ENCODE measurements at places on chromosomes 16 and 17.

GRCh38 chr17:40328386-40328766, 19.4 kb downstream of the RARA start:
- DNase-seq, result no peak

DNA sequence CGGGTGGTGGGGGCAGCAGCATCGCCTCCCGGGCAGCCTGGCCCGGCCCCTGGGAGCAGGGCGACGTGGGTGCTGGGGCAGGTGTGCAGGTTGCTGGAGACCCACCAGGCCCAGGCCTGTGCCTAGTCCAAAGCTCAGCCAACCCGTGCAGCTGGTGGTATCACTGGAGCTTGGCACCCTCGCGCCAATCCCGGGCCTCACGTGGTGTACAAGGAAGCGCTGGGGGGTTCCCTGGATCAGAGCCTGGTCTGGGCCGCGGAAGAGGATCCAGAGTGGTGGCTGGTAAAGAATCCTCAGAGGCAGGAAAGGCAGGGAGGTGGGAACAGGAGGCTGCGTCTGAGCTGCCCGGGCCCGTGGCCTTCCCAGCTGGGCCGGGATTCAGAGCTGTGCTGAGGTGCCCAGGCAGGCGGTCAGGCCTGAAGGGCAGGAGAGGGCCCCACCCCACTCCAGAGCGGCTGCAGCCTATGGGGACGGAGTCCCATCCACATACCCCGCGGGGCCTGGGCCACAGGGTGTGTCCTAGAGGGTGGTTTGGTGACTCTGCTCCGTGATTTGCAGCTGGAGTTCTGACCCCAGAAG, 36.2 kb downstream of the ZFPM1 start:
- DNase-seq, result no peak

GRCh38 chr16:8720080-8720966, 45.9 kb downstream of the ABAT start:
- no peak for DNase-seq

DNA sequence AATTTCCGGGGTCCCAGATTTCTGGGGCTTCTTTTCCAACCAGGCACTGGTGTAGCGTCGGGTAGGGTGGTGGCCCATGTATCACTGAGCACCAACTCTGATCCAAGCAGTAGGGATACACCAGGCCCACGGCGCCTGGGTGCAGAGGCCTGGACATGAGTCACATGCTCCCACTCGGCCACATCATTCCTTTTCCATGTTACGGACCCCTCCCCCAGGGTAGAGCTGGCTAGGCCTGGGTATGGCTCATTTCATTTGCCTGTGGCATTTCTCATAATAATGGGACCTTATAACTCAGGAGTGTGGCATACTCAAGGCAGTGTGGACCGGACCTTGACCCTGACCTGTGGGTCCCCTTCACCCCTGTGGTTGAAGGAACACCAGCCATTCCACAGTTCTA, 18.0 kb upstream of the NDRG4 start:
- DNase-seq, result no peak

DNA sequence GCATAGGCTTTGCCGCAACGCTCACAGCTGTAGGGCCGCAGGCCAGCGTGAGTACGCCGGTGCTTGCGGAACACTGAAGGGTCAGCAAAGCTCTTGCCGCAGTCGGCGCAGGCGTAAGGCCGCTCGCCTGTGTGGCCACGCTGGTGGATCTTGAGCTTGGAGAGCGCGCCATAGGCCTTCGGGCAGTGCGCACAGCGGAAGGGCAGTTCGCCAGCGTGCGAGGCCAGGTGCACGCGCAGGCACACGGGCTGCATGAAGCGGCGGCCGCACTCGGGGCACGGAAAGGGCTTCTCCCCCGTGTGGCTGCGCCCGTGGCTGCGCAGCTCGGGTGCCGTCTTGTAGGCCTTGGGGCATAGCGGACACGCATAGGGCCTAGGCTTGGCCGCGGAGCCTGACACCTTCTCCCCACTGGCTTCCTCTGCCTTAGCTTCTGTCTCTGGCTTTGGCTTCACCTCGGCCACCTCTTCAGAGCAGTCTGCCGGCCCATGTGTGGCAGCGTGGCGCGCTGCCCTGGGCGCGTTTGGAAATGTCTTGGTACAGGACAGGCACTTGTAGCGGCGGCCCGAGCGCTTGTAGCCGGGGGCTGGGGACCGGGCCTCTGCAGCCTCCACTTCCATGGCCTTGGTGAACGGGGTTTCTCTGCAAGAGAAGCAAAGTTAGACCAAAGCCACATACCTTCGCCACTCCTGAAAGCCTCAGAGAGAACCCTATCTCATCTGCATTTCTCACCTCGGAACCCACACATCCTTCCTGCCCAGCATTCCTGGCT, 10.0 kb downstream of the ZNF668 start:
- DNase-seq, result no peak

DNA sequence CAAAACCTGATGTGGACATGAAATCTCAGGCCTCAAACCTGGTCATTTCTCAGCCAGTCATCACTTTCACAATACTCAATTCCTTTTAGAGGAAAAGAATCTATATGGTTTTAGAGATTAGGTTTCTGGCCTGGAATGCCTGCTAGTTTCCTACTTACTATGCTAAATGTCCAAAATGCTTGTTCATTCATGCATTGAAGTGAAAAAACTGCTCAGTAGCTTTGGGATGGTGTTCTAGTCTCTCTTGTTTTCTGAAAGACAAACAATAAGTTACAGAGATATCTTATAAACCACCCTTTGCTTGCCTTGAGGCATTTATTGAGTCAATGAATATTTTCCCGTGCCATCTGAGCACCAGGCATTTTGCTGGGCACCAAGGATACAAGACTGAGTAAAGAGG, 1146.5 kb upstream of the GOT2 start:
- DNase-seq, result no peak

- no peak for DNase-seq
Observed at GRCh38 chr17:28057731-28058246, 15.3 kb downstream of the NLK start.

DNA sequence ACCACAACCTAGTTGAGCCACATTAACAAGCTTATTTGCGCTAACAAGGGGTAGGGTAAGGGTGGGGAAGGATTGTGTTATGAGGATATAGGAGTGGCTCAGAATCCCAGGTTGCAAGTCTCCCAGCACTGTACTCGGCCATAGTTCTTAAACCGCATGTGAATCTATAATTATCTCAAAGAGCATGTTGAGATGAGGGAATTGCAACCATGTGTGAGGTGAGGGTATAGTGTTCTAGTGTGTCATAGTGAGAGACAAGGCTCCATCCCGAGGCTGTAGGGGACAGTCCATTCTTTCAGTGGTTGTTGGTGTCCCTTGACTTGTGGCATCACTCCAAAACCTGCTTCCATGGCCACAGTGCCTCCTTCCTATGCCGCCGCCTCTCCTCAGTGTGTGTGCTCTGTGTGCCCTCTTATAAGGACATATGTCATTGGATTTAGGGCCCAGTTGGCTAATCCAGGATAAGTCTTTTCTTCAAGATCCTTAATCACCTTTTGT, 22.7 kb upstream of the ATP5MC1 start:
- no peak for DNase-seq

DNA sequence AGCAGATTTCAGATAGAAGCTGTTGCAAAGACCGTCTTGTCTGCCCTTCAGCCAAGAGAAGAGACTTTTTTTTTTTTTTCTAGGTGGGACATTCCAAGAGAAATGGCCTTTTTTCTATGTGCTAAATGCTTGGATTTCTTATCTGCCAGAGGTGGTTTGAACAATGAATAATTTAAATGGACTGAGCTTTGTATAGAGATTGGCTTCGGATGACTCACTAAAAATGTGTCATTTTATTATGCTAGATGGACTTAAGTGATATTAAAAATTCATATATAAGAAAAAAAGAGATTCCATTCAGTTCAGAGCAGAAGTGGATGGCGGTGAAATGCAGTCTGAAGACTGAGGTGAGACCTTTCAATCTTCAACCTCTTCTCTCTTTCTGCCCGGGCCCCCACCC, 58.4 kb downstream of the MEAK7 start:
- DNase-seq, result no peak

DNA sequence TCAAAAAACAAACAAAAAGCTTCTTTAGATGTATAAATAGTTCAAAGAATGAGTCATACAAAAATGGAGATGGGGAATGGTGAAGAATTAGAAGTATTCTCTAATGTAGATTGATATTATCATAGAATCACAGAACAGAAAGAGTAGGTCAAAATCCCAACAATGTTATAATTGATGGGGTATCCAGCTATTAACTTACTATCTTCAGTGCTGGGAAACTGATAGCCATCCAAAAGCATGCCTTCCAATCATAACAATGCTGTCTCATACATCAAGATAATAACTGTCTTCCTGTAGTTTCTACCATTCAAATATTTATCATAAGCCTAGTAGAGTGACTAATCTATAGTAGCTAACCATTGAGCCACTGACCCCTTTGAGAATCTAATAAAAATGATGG, 26.7 kb upstream of the GNAO1 start:
- no peak for DNase-seq

GRCh38 chr16:82716361-82716855, 89.6 kb downstream of the CDH13 start:
- no peak for DNase-seq

GRCh38 chr17:48795444-48796162, 21.4 kb downstream of the TTLL6 start:
- DNase-seq, result no peak

- DNase-seq, result no peak
Observed at GRCh38 chr17:71934520-71934919, 186.3 kb upstream of the SOX9 start.

DNA sequence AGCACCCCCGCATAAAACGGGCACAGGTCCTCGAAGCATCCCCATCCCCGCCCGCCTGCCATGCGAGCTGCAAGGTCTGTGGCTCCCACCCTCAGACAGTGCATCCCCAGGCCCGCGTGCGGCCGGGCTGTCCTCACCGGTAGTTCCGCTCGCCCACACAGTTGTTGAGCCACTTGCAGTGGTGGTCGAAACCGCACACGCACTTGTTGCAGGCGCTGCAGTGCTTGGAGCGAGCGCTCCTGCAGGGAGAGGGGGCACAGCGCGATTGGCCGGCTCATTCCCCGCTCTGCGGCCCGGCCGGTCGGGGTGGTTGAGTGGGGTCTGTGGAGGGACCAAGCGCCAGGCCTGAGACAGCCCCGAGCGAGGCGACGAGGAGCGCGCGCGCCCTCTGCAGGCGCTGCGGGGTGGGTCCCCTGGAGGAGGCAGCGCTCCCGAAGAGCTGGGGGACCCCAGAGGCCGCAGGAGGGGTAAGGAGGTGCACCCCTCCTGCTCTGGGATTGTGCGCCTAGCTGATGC, 6.0 kb upstream of the TPPP3 start:
- no peak for DNase-seq

DNA sequence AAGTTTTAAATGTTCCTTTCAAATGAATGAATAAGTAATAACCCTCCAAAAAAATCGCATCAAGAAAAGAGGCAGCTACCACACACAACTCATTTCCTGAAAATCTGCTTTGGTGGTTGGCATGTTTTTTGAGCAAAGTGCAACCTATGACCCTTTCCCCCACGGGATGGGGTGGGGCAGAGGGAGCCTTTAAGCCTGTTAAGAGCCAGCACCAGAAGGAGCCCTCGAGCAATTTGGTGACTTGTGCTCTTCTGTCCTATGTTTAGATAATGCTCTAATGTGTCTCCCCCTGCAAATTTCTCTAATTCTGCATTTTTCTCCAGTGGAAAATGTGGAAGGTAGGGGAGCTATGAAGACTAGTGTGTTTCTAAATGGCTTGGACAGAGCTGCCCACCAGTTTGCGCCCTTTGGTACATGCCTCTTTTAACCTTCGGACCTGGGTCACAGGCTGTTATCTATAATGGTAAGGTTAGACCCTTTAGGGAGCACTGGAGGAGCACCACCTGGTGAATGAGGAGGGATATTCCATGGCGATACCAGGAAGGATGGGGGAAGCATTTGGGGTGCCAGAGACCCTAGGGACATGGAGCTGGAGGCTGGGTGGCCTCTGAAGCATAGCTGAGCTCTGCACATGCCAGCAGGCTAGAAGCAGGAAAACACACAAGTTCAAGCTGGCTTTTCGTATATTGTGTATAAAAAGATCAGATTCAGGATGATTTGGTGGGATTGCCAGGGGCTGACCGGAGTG, 1.6 kb downstream of the PYCARD start:
- DNase-seq, result no peak

- DNase-seq, result no peak
Observed at GRCh38 chr16:12176051-12176450, 199.5 kb downstream of the SNX29 start.

DNA sequence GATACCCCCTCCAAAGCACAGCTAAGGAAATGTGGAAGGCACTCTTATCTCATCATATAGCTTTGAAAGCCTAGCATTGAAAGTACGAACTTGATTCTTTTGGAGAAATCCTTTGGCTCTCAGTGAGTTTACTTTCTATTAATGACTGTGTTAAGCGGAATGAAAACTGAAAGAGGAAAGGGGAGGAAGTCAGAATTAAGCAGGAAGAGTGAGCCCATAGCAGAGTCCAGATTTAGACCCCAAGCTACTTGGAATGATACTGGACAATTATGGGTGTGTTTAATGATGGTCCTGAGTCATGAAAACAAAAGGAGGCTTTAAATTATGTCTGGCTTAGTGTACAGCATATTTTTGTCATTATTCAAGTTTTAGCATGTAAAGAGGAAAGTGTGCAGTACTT, 42.2 kb downstream of the TENT4B start:
- no peak for DNase-seq

- no peak for DNase-seq
Observed at GRCh38 chr17:15351925-15352324, 10.5 kb upstream of the TEKT3 start.

DNA sequence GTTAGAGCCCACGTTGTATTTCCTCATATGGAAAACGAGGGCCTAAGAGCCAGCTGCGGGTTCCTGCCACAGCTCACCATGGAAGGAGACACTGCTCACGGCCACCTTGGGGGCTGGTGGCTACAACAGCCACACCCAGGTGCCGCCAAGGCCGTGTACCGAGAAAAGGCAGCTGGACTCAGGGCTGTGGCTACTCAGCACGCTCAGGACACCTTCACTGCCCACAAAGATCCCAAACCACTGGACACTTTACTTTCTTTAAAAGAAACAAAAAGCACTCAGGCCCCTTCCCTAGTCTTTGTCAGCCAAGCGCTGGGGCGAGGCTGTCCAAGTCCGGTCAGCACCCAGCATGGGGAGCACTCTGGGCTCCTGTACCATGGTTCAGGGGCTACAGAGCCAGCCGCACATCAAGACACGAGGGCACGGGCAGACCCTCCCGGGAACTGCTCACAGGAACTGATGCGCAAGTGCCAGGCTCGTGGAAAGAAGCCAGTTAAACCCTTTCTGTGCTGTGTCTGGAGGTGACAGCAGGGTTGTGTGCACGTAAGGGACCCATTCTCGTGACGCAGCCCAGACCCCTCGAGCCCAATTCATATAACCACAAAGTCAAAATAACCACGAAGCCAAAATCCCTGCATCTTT, 18.5 kb downstream of the SLC16A3 start:
- no peak for DNase-seq
